Stimulated activated naive B cell treated with anti-CD40 and anti-IgM and Interleukin-4, amounts not matched to agents 10 μg/mL and 1 μg/mL and 100 μg/mL, for 72 hours (primary cell): ENCODE measurements at places on chromosomes 5 and 9.

GRCh38 chr5:173330338-173331206 lies 2.4 kb upstream of the STC2 start:
- peaks cover 4% of the 10 kb centered on the region for H3K36me3 ChIP-seq
- no peak overlapping the region for H3K27ac ChIP-seq
- DNase-seq: no peak
- peaks cover 27% of the 10 kb centered on the region for H3K4me1 ChIP-seq
- H3K27me3 ChIP-seq: peaks cover 57% of the 10 kb centered on the region

DNA sequence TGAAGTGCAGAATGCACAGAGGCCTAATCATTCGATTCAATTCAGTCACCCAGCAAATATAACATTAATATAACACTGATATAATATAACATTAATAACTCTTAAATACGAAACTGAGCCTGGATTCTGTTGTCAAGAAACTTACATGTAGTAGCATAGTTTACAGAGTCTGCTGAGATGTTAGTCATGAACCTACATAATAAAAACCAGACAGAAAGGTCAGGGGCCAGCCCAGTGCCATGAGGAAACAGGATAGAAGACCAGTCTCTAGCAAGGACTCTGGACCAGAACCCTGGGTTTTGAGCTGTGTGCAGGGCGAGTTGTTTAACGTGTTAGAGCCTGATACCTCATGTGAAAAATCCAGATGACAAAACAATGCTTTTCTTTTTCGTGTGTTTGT lies 234.7 kb downstream of the NR2F1-AS1 start:
- H3K4me3 ChIP-seq: no peak overlapping the region
- no peaks in the 10 kb centered on the region for H3K4me1 ChIP-seq
- no peaks in the 10 kb centered on the region for H3K27me3 ChIP-seq
- no peak overlapping the region for H3K27ac ChIP-seq
- no peaks in the 10 kb centered on the region for H3K36me3 ChIP-seq
- no peak for DNase-seq

- no peak overlapping the region for H3K4me3 ChIP-seq
- peaks cover 9% of the 10 kb centered on the region for H3K4me1 ChIP-seq
- peaks cover 14% of the 10 kb centered on the region for H3K27me3 ChIP-seq
- peak; percentile 49 for DNase-seq
- no peak overlapping the region for H3K27ac ChIP-seq
Observed at GRCh38 chr5:135457424-135458071, 5.4 kb upstream of the TIFAB start.

DNA sequence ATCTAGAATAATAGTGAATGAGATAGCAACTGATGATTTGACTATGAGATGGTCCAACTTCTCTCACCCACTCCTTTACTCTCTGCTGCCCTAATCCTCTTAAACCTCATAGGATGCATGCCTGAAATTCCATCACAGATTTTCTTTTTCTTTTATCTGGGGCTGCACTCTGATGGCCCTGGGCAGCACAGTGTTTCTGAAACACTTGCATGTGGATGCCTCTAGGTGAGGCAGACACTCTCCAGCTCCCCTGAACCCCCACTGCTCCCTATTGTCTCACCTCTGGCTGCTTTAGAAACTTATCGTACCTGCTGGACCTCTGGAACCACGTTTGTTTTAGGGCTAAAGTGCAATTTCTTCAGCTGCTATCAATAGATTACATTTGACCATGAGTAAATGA lies 67.5 kb downstream of the HTR4 start:
- no peak overlapping the region for H3K4me3 ChIP-seq
- H3K27me3 ChIP-seq: no peaks in the 10 kb centered on the region
- H3K27ac ChIP-seq: no peak overlapping the region
- no peaks in the 10 kb centered on the region for H3K4me1 ChIP-seq
- no peaks in the 10 kb centered on the region for H3K36me3 ChIP-seq
- no peak for DNase-seq

DNA sequence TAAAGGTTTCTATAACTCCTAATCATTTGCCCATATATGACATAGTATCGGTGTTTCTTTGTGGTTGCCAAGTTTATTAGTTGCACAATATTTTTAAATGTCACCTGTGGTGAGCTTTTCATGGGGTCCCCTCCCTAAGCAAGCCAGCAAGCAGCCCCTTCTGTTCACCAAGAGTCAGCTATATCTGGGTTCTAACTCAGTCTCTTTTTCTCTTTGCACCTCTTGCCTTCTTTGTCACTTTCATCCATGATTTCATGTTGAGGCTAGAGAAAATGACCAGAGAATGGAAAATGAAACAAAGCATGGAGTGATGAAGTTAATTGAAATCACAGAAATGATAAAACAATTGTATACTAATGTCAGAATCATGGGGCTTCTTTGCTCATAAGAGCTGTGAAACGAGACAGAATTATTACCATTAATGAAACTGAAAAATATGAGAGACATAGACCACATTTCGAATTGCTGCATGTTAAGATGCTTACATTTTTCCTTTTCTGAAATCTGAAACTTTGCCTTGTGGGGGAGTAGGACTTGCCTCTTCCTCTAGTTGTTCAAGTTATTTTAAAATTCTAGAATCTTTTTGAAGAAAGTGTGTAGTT lies 75.7 kb downstream of the CAMK4 start:
- no peaks in the 10 kb centered on the region for H3K27me3 ChIP-seq
- H3K4me3 ChIP-seq: no peak overlapping the region
- no peak overlapping the region for H3K27ac ChIP-seq

- peaks cover 17% of the 10 kb centered on the region for H3K27me3 ChIP-seq
- H3K4me1 ChIP-seq: no peaks in the 10 kb centered on the region
- no peaks in the 10 kb centered on the region for H3K36me3 ChIP-seq
- no peak for DNase-seq
- no peak overlapping the region for H3K27ac ChIP-seq
Observed at GRCh38 chr9:122579874-122580273, 3.3 kb downstream of the OR1L8 start.

DNA sequence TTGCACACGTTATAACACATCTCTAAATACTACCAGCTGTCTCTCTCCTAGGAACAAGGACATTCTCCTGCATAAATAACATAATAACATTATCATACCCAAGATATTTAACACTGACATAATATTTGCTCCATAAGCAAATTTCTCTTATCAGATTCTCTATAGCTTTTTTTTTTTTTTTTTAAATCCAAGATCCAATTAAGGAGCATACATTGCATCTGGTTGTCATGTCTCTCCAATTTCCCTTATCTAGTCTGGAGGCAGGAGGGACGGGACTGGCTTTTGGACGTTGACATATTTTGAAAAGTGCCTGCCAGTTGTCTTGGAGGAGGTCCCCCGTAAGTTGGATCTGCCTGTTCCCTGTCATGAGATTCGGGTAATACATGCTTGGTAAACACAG lies 76.6 kb downstream of the RAPGEF1 start:
- H3K36me3 ChIP-seq: peaks cover 68% of the 10 kb centered on the region
- no peaks in the 10 kb centered on the region for H3K27me3 ChIP-seq
- H3K27ac ChIP-seq: peak overlapping the region; percentile 3
- peaks cover 54% of the 10 kb centered on the region for H3K4me1 ChIP-seq

DNA sequence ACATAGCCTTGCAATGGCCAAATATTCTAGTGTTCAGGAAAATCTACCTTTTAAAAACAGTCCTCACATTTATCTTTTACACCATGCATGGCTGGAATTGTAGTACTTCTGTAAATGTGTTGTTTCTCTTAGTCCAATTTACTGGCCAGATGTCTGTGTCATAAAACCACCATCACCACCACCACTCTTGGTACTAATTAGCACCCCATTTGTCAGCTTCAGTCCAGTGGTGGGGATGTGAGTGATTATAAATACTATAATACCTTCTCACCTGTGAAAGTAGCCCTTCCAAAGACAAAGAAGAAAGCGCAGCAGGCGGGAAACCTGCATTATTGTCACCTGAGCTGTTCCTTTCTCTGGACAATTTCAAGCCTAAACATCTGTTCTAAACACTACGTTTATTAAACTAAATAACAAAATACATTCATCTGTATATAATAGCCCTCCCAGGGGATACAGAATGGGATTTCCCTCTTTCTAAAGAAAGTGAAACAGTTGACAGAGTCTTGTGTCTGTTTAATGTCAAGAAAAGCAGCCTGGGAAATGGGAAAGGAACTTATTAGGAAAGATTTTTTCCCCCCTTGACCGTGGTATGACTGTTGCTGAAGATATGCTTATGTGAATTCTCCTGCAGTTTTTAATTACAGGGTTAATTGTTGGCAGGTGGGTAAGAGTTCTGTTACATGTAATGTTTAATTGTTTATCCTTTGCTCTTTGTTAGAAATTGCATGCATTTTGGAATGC lies 144.5 kb upstream of the NUDT12 start:
- DNase-seq: no peak
- H3K27me3 ChIP-seq: no peaks in the 10 kb centered on the region
- H3K36me3 ChIP-seq: no peaks in the 10 kb centered on the region
- no peak overlapping the region for H3K4me3 ChIP-seq
- H3K27ac ChIP-seq: no peak overlapping the region

- no peaks in the 10 kb centered on the region for H3K27me3 ChIP-seq
- H3K4me3 ChIP-seq: no peak overlapping the region
- DNase-seq: no peak
- no peak overlapping the region for H3K27ac ChIP-seq
- H3K4me1 ChIP-seq: peaks cover 3% of the 10 kb centered on the region
Observed at GRCh38 chr9:94478755-94479730, 75.8 kb upstream of the PCAT7 start.

DNA sequence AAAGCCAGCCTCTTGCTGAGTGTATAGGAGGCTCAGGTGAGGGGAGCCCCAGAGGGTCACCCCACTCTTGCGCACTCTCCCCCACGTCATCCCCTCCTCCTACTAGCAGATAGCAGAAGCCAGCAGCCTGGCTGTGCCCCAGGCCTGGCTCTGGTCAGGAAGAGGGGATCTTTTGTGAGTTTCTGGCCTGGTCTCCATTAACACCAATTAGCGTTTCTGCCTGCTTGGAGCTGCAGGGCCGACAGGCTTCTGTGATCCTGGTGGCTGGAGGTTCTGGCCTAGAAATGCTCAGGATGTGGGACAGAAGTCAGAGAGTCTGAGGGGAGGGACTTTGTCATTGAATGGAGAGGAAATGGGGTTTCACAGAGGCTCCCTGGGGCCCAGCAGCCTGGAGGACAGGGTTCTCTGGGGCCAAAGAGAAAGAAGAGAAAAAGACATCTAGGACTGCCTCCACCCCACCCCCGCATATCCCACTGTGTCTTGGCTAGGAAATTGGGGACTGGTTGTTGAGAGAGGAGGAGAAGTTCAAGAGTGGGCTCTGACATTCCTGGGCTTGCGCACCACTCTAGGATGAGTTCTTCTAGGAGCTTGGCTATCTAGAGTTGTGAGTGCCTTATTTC lies 47.5 kb upstream of the ARAP3 start:
- no peaks in the 10 kb centered on the region for H3K4me1 ChIP-seq
- no peaks in the 10 kb centered on the region for H3K36me3 ChIP-seq
- H3K27ac ChIP-seq: no peak overlapping the region

DNA sequence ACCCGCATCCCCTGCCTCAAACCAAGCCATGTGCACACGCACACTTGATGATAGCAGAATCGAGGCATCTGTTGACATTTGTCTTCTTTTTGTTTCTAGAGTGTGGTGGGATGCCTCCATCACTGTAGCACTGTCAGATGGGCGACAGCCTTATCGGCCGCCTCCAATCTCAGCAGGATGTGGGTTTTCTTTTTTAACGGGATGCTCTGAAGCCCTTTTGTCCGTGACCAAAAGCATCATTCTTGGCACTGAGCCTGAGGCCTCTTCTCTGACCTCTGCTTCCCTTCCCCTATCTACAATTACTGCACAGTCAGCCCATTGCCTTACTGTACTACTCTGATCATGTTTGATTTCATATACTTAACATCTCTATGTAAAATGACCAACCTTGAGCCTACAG lies 78.3 kb downstream of the LMNB1 start:
- H3K27ac ChIP-seq: no peak overlapping the region
- H3K27me3 ChIP-seq: no peaks in the 10 kb centered on the region
- H3K36me3 ChIP-seq: peaks cover 35% of the 10 kb centered on the region
- no peak overlapping the region for H3K4me3 ChIP-seq
- peaks cover 17% of the 10 kb centered on the region for H3K4me1 ChIP-seq

GRCh38 chr5:66553916-66554575 lies 42.1 kb upstream of the MAST4 start:
- H3K4me3 ChIP-seq: peak overlapping the region; percentile 39
- H3K36me3 ChIP-seq: no peaks in the 10 kb centered on the region
- peak; percentile 74 for DNase-seq
- peak overlapping the region; percentile 90 for H3K27ac ChIP-seq
- H3K4me1 ChIP-seq: peaks cover 24% of the 10 kb centered on the region
- H3K27me3 ChIP-seq: no peaks in the 10 kb centered on the region

DNA sequence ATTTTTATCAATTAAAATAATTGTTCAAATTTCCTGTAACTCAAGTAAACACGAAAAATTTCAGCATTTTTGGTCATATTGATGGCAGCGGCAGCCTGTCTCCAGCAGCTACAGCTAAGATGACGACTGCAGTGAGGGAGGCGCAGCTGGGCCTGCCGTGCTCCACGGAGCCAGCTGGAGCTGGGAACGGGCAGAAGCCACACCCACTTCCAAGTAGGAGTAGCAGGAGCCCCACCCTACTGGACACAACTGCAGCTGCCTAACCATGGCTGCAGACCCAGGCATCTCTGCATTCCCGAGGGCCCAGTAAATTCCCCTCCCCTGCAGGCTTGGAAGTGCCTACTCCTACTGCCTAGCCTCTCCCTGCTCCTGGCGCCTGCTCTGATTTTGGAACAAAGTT lies 2031.7 kb downstream of the EFNA5 start:
- no peak overlapping the region for H3K4me3 ChIP-seq
- H3K36me3 ChIP-seq: no peaks in the 10 kb centered on the region
- H3K27me3 ChIP-seq: no peaks in the 10 kb centered on the region

GRCh38 chr9:70625078-70625477 lies 210.6 kb upstream of the KLF9 start:
- no peak overlapping the region for H3K4me3 ChIP-seq
- H3K27me3 ChIP-seq: peaks cover 6% of the 10 kb centered on the region
- no peak overlapping the region for H3K27ac ChIP-seq
- no peak for DNase-seq

DNA sequence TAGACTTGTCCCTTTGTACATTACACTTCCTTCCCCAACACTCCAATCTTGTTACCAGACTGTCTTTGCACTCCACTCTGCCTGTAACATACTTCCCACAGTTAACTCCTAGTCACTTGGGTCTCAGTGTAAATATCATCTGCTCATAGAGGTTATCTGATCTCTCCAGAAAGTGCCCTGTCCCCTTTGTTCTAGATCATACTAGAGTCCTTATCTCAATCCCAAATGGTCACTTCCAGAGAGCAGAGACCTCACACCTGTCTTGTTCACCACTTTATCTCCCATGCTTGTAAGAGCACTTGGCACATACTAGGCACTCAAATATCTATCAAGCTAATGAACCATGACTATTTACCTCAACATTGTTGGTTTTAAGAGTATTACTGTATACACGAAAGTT lies 30.4 kb downstream of the SETX start:
- H3K27ac ChIP-seq: peak overlapping the region; percentile 25
- no peak for DNase-seq
- peaks cover 20% of the 10 kb centered on the region for H3K4me1 ChIP-seq
- H3K4me3 ChIP-seq: no peak overlapping the region
- H3K36me3 ChIP-seq: peaks cover 52% of the 10 kb centered on the region

- H3K27me3 ChIP-seq: no peaks in the 10 kb centered on the region
- no peak overlapping the region for H3K4me3 ChIP-seq
- H3K4me1 ChIP-seq: no peaks in the 10 kb centered on the region
- H3K27ac ChIP-seq: no peak overlapping the region
Observed at GRCh38 chr5:106545325-106545724, 1125.4 kb downstream of the EFNA5 start.
